NCI-H1105 (cell line): ENCODE measurements at places on chromosomes 11 and 22.

DNA sequence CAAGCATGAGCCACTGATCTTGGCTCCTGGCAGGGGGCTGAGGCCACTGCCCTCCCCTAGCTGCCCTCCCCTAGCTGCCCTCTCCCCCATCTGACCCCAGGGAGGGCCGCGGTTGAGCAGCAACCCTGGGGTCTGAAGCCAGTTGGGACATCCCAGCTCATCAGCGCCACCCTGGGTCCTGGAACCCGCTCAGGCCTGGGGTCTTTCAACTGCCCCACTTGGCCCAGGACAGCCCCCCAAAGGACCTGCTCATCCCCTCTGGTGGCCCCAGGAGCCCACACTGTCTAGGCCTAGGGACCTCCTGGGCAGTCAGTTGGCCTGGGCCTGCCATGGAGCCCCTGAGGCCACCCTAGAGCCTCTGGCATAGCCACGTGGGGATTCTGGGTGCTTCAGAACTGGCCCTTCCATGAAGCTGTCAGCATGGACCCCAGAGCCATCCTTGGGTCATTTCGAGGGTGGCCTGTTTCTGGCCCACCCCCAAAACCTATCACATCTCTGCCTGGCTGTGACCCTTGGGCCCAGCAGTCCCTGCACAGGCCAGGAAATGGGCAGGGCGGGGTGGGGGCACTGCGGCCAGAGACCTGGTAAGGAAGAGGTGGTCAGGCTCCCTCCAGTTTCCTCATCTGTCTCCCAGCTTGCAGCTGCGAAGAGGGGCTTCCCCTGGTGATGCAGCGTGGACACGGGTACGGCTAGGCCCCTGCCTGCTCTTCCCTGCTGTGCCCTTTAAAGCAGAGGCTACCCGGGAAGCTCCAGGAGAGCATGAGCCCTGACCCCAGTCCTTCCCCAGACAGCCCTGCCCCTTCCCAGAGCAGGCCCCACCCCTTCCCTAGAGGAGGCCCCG, 37.9 kb downstream of the MUC2 start:
- no peak for DNase-seq

- DNase-seq: no peak
Measured at GRCh38 chr11:96223083-96223482, 119.9 kb downstream of the MAML2 start.

DNA sequence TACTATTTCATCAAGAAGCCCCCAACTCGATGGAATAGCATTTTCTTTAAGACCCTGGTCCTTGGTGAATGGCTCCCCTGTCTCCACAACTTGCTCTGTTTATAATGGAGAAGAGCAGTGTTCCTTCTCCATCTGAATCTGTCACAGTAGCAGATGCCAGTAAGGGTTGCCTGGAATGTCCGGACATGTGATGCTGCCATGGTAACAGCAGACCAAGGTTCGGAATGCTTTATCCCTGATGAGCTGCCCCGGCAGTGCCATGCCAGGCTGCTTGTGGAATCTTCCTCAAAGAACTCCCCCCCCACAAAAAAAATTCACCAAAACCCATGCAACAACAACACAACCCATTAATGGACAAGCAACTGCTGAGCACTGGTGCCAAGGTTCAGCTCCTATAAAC, 72.5 kb downstream of the KCNC1 start:
- no peak for DNase-seq

GRCh38 chr22:19218541-19219233, 40.2 kb upstream of the SLC25A1 start:
- no peak for DNase-seq

- DNase-seq: no peak
Measured at GRCh38 chr22:31921106-31921505, 23.2 kb upstream of the YWHAH start.

GRCh38 chr22:35634943-35635540, 13.2 kb upstream of the APOL6 start:
- DNase-seq: no peak

GRCh38 chr22:30089655-30089974, 9.4 kb downstream of the HORMAD2 start:
- DNase-seq: no peak

DNA sequence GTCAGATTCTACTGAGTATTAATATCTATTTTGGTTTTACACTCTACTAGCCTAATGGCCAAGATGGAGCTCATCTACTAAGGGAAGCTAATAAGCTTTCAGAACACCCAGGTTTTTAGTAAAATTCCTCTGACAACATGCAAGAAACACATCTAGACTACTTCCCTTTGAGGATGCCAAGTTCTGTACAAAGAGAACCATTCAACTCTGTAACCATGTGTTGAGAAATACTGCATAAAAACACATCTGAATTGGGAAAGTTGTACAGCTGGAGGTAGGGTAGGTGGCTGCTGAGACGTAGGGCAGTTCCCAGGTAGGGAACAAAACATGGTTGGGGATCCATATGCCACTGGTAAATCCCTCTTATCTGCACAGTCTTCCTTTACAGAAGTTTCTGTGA, 66.2 kb downstream of the SC5D start:
- DNase-seq: no peak

- DNase-seq: no peak
Measured at GRCh38 chr11:5071799-5072198, 2.4 kb downstream of the OR52E1 start.
